ENCODE measurements at places on chromosomes 4 and X.

DNA sequence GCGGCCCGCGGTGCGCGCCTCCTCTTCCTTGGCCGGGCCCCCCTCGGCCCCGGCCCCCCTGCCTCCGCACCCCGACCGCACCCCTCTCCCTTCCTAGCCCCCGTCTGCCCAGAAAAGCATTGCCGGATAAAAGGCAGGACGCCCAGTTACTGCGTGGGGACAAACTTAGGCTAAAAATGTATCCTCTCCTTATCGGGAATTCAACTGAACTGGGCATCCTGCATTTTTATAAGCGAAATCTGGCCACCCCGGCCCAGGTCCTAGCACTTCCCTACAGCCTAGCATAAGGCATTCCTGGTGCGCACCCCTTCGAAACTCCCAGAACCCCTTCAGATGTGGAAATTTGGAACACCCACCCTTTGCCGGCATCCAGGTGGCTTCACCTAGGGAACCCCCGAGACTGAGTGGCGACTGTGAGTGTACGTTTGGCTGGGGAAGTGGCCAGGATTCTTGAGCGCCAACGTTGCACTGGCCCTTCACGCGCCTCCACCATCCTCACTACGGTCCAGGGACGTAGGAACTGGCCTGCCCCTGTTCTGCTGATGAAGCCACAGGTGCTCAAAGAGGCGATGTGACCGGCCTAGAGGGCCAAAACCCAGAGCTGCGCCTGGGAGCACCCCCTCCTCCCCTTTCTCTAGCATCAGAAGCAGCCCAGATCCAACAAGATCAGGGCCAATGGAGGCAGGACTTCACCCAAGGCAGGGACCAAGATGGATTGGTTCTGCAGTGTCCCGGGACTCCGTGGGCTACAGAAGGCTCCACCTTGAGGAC lies 5.7 kb upstream of the RNF4 start:
- no peak for DNase-seq

- no peak for DNase-seq
Observed at GRCh38 chr4:24303926-24304325, 280.4 kb downstream of the DHX15 start.

DNA sequence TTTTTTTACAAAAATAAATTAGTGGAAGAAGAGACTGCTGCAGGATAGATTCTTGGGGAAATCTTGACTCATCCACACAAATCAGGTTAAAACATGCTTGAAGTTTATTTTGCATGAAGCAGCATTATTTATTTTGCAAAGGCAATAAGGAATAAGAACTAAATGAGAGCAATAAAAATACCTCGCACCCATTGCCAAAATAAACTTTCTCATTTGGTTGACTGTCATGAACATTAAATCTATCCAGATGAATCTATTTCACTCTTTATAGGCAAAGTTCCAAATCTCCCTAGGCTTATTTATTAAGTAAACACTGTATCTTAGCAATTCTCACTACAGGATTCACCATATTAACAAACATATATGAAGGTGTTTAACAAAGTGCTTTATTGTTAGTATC lies 58.9 kb downstream of the HOPX start:
- DNase-seq, result no peak

DNA sequence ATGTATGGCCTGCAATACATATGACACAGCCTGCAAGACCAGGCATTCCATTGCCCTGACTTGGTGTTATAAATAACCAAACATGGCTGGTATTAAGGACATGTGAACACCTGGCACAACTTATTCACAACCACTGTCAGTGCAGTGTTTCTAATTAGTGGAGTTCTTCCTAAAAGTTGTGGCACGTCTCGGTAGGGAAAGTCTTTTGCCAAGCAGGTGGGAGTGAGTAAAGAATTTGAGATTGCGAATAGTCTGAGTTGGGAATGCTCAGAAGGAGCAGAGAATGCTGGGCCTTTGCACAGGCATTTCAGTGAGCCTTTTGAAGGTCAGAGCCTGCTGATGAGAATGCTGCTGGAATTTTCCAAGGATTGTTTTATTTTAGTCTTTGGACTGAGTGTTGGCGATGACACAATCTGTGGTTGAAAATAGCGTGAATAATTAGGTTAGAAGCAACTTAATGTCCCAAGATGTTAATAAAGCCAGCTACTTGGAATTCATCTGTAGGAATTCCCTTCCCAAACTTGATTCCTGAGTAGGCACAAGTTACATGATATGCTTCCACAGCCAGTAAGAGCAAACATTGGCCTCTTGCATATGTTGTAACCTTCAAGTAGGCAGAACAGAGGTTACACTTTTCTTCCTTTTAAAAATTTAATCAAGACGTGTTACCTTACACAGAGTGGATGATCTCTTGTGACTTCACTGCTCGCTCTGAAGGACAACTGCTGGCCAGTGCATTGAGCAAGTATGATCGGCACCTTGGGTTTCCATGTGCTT lies 83.6 kb upstream of the PGRMC2 start:
- no peak for DNase-seq

DNA sequence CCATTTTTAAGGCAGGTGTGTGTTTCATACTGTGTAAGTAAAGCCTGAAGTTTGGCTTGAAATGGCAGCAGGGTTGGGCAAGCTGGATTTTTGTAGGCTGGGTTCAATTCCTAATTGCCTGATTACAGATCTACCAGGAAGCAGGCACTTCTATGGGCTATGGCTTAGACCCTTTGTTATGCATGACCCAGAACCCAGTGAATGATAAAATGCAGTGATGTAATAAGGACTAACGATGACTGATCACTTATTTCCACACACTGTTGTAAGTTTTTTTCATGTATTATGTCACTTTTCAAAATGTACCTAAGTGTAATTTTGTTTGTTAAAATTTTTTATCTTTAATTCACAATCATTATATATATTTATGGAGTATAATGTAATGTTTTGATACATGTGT lies 8.6 kb downstream of the LANCL3 start:
- DNase-seq, result no peak

GRCh38 chr4:24560868-24561368 lies 23.4 kb downstream of the DHX15 start:
- no peak for DNase-seq

DNA sequence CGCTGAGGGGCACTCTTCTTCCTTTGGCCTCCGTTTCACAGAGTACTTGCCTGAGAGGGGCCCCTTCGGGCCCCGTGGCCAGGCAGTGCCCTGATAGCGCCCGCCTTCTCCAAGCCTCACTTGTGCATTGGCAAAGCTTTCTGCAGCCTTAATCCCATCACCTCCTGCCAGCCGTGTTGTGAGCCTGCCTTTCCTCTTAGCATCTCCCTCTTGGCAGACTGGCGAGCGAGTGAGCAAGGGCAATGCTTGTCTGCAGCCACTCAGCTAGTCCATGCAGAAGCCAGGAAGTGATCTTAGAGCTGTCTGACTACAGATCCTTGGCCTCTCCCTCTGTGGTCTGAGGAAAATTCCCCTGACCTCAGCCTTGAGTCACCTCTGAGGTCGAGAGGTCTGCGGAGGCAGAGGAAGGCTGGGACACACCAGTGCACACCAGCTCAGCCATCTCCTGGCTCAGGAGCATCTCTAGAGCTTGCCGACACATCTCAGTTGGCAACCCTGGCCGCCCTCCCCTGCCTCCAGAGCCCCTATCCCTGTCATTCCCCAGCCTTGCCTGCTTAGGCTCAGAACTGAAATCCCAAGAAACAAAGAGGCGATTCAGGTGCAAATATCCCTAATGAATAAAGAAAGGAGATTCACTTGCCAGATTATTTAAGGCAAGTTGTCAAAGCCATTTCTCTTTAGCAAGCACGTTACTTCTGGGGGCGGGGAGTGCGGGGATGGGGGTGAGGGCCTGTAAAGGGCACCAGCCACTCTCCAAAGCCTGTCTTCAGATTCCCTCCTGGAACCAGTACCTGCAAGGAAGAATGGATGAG lies 143.5 kb upstream of the MAMLD1 start:
- peak; percentile 22 for DNase-seq

DNA sequence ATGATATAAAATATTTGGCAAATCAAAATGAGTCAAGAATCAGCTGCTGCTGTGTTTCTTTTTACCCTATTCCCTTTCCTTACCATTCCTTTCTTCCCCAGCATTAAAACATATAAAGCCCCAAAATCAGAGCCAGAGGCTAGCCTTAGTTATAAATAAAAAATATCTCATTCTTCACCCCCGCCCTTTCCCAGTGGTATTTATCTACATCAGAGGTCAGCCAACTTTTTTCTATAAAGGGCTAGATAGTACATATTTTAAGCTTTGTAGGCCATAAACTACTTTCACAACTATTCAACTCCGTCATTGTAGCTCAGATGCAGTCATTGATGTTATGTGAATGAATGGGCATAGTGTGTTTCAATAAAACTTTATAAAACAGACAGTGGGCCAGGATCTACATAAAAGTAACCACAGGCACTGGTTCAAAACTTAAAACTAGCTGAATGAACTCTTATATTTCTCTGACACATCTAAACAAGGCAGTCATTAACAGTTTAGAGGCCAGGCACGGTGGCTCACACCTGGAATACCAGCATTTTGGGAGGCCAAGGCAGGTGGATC lies 30.5 kb upstream of the TCEANC start:
- no peak for DNase-seq

DNA sequence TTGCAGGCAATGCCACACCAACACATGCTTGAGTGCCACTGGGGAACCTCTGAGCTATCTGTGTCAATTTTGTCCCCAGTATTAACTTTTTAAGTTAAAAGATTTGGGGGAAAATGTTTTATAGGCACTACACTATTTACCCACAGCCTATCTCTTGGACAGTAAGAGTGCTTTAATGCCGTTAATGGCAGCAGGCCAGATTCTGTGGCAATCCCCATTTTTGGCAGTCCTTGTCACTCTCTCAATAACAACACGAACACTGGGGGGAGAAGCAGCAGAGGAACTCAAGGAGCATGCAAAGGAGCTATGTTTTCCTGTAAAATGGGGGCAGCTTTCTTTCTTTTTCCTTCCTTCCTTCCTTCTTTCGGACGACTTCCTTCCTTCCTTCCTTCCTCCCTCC lies 168.6 kb downstream of the NSUN7 start:
- no peak for DNase-seq

DNA sequence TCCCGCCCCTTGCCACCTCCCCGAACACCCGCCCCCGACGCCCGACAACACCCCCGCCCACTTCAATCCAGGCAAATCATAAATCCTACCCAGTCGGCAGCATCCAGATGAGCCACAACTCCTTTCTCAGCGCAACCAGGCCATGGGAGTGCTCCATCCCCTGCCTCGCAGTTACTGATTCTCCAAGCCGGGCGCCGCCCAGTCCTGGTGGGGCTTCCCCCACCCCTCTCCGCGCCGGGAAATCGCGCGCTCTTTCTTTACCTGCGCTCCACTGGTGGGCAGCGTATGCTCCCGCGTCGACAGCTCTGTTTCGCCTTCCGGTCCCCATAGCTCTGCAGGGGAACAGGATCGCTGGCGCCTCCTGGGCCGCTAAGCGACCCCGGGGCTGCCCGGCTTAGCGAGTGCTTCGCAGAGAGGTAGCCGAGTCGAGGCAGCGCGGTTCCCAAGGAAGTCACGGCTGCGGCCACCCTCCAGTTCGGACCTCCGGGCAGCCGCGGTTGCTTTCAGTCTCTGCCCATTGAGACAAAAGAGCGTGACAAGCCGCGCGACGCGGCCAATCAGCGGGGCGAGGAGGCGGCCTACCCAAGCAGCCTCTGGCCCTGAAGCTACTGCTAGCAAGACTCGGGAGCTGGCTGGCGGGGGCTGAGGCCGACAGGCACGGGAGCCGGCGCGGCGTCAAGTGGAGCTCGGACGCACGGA lies 43.7 kb upstream of the TMSB15B start:
- DNase-seq, result peak; percentile 71

GRCh38 chr4:81783558-81783957 lies 311.9 kb upstream of the RASGEF1B start:
- DNase-seq, result no peak

DNA sequence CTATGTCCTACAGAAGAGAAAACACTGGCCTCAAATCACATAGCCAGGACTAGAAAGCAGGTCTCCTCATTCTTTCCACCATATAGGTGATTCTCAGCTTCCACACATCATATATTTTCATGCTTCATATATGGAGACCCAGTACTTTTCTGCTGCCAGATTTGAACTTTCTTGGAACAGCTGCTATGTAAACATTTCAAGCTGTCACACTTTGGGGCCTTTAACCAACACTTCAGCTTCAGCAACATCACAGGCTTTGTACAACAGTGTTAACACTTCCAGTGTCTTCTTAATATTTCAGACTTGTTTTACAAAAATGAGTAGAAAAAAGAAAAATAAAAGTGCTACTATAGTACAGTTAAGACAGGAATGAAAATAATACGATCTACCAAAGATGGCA lies 12.6 kb downstream of the SH3RF1 start:
- DNase-seq, result no peak

DNA sequence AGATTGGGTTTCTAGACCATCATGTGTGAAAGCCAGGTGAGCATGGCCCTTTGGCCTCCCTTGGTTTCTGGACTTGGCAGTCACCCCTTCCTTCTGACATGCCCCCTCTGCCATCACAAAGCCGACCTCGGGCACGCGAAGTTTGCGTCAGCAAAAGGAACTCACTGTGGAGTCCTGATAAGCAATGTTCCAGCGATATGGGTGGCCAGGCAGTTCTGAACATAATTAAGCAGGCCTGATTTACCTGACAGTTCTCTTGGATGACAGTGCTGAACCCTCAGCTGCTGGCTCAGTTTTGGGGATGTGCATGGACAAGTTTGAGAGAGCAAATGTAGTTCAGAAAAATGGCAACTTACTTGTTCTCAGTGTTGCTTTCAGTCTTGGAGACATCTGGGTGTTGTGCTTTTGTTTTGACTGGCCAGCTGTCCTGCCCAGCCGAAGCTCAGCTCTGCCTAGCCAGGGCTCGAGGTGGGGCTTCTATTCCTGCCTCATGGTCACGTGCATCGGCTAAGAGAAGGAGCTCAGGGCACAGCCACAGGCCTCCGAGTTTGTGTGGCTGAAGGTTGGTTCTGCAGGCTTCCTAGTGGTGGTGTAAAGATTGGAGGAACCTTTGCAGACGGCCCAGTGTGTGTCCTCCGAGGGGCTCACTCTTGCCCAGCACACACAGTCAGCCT lies 78.3 kb downstream of the CLDN34 start:
- DNase-seq, result no peak

DNA sequence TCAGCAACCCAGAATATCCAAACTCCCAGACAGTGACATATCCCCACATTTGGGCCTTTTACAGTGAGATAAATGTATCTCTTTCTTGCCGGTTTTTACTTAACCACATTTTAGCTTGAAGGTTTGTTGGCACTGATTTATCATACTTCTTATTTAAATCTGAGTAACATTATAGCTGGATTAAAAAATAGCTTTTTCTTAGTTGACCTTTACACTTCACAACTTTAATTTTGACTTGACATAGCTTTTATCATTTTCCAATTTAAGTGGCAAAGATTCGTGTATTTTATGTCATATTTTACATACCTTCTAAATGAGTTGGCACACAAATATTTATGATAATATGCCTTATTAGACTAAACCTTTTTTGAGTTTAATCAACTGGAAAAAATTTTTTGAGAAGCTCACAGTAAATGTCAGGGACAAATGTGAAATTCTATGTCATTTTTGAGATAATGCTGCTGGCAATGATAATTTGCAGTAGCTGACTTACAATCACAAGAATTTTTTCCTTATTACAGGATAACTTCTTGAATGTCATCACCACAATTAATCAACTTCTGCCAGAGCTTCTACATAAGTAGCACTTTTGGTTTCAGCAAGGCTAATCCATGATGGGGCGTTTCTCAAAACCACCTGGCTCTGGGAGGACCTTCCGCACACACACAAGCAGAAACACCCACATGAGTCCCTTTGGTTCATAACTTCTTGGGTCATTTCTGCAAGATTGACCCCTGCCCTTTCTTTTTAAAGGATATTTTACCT lies 80.3 kb downstream of the SYTL5 start:
- no peak for DNase-seq
